ENCODE measurements at places on chromosomes 13 and 19.
A peak's percentile ranks its signal among the peaks of the same experiment; 100 is the strongest.

DNA sequence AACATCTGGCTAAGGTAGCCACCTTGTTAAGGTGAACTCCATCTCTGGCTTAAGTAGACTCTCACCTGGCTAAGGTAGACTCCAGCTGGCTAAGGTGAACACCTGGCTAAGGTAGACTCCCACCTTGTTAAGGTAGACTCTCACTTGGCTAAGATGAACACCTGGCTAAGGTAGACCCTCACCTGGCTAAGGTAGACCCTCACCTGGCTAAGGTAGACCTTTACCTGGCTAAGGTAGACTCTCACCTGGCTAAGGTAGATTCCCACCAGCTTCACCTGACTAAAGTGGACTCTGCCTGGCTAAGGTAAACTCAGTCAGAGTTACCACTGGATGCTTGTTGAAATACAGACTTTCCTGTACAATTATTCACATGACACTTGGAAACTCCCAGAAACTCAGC is 23.6 kb downstream of the PIN1 start:
- no peak for DNase-seq

- DNase-seq = peak; percentile 64
Observed at GRCh38 chr13:67119481-67119894, 110.6 kb downstream of the PCDH9 start.

DNA sequence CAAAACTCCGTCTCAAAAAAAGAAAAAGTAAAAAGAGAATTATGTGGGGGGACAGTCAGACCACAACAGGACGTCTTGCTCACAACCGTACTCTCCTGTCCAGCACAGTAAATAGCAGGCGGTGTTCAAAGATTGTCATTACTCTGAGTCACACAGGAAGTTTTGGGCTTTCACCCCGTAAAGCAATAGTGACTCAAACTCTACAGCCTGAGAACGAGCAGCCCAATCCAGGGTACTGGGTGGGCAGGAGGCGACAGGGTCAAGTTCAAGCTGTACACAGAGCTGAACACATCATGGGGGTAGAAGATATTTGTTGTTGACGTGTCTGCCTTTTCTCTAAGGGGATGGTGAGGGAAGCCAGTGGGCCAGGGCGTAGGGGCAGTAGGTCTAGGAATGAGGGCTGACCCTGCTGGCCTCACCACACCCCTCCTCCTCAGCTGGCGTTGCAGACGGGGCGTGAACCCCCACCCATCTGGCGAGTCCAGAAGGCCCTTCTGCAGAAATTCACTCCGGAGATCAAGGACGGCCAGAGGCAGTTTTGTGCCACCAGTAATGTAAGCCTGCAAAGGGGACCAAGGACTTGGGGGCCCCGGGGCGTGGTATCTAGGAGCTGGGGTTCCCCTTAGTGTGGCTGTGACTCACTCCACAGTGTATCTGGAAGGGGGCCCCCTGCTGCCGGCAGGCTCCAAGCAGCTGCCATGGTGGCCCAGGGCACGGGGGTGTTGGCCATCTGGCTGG is 23.3 kb downstream of the PRR12 start:
- peak; percentile 91 for DNase-seq

DNA sequence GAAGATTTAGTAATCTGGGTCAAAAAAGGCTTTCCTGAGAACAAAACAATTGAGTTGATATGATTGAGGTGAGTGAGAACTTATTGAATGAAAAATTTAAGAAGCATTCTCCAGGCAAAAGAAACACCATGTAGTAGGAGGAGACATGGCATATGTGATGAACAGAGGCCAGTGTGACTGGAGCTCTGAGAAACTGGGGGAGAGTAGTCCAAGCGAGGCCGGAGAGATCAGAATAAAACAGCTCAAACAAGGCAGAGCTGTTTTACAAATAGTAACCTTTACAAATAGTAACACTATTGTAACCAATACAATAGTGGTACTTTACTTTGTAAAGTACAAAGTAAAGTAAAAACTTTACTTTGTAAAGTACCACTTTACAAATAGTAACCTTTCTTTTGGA is 1159.1 kb downstream of the PCDH9 start:
- DNase-seq = no peak

GRCh38 chr13:35648201-35648600 is 171.7 kb upstream of the MAB21L1 start:
- peak; percentile 4 for DNase-seq

- DNase-seq = no peak
Observed at GRCh38 chr13:94053986-94054593, 425.4 kb downstream of the DCT start.

DNA sequence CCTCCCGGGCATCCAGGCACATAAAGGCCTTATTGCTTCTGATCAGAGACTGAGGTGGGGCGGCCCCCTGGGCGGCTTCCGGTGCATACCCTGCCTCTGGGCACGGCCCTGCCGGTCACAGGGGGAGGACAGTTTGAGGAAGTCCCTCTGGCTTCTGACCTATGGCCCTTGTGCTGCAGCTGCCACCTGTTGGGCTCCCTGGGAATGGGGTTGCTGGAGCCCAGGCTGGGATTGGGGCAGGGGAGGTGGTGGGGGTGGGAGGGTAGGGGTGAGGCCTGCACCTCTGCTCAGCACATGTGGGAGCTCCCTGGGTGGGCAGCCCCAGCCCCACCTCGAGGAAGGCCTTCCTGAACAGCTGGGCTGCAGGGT is 10.7 kb downstream of the ANO8 start:
- DNase-seq = no peak

- peak; percentile 53 for DNase-seq
Observed at GRCh38 chr13:100363285-100363711, 225.3 kb downstream of the GGACT start.

DNA sequence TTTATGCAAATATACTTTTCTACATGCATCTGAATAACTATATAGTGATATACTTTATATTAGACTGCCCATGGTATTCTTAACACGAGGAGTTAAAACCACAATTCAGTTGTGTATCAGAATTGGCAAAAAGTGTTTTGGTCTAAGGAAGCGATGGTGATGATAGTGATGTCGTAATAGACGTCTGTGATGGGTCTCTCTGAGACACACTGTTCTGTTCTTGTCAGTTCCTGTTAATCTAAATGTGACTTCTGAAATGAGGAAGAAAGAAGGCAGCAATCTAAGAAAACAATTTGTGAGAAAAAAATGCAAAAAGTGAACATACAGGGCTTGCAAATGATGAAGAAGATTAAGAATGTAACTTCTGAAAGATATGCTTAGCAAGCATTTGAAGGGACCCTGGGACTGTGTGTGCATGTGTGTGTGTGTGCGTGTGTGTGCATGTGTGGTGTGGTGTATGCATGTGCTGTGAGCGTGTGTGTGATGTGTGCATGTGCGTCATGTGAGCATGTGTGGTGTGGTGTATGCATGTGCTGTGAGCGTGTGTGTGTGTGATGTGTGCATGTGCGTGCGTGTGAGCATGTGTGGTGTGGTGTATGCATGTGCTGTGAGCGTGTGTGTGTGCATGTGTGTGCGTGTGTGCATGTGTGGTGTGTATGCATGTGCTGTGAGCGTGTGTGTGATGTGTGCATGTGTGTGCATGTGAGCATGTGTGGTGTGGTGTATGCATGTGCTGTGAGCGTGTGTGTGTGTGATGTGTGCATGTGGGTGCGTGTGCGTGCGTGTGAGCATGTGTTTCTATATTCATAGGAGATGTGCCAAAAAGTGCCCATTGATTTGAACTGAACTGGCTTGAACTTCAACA is 131.8 kb downstream of the IRS2 start:
- DNase-seq = peak; percentile 68

DNA sequence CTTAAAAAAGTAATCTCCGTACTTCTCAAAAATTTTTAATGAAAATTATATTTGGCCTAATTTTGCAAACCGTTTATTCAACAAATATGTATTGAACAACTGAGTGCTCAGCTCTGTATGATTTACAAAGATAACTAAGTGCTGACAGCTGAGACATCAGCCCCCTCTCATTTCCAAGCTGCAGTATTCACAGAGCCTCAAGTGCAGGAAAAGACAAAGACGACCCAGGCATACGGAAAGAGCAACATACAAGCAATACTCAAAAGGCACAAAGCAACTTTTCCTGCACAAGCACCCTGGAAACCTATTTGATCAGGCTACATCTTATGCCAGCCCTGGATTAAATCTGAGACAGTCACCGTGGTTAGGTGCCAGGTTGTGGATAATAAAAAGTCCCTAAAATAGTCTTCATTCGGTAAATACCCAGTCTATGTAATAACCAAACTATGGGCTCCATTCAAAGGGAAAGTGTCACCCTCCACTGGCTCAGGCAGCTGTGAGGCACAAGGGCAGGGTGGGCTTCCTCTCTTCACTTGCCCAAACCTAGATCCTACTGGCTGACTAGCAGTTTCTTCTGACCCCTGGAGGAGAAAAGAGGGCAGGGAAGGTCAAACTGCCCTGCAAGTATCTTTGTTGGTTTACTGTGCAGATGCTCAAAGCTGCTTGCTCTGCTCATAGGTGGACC is 65.5 kb downstream of the TBC1D4 start:
- DNase-seq = no peak

- no peak for DNase-seq
Observed at GRCh38 chr13:49304763-49305700, 57.3 kb downstream of the CDADC1 start.

DNA sequence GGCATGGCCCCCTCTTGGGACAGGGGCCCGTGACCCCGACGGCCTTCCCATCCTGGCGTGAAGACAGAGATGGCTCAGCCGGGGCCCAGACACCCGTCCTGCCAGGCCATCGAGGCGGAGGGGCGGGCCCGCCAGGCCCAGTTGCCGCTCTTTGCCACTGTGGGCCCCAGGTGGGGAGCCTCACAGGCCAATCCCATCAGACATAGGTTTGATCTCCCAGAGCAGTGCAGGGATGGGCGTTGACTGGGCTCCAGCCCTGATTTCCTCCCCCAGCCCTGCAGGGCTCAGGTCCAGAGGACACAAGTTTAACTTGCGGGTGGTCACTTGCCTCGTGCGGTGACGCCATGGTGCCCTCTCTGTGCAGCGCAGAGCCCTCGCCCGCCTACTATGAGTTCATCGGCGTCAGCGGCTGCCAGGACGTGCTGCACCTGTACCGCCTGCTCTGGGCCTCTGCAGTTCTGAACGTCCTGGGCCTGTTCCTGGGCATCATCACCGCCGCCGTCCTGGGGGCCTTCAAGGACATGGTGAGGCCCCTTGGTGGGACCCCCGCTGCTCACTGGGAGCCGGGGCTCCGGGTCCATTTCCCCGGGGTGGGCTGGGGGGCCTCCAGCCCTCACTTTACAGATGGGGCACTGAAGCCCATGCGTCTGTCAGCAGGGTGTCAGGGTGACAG is 42.4 kb downstream of the TMEM255B start:
- DNase-seq = no peak

GRCh38 chr13:81017513-81018152 is 676.7 kb upstream of the SPRY2 start:
- DNase-seq = peak; percentile 38

DNA sequence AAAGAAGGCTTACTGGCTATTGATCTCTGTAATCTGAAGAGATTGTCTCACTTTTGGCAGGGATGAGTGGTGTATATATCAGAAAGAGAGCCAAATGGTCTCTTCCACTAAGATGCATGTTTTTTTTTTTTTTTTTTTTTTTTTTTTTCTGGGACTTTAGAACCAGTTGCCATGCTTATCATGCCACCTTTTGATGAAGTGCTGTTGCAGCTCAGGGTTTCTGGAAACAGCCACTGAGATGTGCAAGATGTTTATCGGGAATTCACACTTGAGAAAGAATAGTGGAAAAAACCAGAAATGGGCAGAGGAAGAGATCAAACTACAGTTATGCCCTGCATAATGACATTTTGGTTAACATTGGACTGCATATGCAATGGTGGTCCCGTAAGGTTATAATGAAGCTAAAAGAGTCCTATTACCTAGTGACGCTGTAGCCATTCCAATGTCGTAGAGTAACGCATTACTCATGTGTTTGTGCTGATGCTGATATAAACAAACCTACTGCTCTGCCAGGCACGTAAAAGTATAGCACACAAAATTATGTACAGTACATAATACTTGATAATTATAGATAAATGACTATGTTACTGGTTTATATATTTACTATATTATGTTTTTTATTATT is 121.0 kb downstream of the KLF5 start:
- peak; percentile 25 for DNase-seq

- DNase-seq = peak; percentile 77
Observed at GRCh38 chr19:3034656-3035541, 5.8 kb upstream of the TLE2 start.

DNA sequence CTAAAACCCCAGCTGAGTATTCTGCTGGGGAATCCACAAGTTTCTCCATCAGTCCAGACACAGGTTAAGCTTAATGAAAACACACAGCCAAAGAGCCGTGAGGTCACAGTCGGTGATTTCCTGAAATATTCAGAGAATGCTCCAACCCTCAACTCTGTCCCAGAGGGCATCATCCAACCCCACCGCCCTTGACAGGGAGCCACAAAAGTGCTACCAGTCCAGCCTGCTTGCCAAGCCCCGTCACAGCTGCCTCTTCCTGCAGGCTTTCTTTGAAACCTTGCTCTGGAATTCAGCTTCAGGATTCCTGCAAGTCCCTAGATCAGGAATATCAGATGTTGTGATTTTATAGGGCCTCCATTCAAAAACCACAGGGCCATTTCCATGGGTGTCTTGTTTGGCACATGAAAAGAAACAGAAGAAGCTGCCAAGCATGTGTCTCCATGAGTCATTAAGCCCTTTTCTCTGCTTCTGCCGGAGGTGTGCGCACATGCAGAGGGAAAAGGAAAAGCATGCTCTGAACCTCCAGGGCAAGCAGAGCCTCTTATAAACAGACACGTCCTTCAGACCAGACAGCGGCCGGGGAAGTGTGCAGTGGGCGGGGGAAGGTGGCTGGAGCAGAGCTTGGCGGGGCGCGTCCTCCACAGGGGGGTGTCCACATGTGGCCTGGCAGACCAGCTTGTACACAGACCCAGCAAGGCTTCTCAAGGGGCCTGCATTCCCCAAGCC is 164.7 kb downstream of the KATNAL1 start:
- peak; percentile 99 for DNase-seq

DNA sequence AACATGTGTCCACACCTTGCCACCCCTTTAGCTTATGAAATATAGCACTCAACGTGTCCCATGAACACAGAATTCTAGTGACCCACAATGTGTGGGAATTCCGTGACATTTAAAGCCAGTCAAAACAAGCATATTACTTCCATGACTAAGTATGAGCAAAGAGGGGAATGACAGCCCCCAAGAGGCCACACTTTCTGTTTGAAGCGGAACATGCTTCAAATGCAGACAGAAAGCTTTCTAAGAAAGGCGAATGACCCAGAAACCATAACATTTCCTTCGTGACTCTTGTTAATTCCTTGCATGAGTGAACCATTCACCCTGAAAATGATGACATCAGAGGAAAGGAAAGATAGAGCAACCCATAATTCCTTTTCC is 122.0 kb upstream of the FNDC3A start:
- DNase-seq = peak; percentile 77

GRCh38 chr13:40599747-40600146 is 66.7 kb downstream of the FOXO1 start:
- no peak for DNase-seq

GRCh38 chr19:45971260-45971902 is 2.3 kb downstream of the NOVA2 start:
- DNase-seq = no peak
